NCI-H1417 treated with DMSO at 0.1 percent for 48 hours (cell line): ENCODE measurements at places on chromosomes 3 and 15.
A peak's percentile ranks its signal among the peaks of the same experiment; 100 is the strongest.

DNA sequence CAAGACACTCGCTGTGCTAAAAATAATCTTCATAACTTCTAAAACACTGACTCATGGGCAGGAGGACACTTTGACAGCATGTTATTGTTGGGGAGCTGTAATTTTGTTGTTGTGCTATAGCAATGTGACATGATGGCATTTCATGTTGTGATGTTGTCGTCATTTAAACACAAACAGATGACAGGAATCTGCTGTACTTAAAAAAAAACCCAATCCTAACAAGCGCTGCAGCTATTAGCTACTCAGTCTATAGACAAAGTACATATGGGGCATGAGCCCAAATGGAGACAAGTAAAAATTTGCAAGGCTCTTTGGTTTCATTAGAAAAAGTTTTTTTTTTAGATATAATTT, 828 bp upstream of the ATOSA start:
- no peak for DNase-seq

DNA sequence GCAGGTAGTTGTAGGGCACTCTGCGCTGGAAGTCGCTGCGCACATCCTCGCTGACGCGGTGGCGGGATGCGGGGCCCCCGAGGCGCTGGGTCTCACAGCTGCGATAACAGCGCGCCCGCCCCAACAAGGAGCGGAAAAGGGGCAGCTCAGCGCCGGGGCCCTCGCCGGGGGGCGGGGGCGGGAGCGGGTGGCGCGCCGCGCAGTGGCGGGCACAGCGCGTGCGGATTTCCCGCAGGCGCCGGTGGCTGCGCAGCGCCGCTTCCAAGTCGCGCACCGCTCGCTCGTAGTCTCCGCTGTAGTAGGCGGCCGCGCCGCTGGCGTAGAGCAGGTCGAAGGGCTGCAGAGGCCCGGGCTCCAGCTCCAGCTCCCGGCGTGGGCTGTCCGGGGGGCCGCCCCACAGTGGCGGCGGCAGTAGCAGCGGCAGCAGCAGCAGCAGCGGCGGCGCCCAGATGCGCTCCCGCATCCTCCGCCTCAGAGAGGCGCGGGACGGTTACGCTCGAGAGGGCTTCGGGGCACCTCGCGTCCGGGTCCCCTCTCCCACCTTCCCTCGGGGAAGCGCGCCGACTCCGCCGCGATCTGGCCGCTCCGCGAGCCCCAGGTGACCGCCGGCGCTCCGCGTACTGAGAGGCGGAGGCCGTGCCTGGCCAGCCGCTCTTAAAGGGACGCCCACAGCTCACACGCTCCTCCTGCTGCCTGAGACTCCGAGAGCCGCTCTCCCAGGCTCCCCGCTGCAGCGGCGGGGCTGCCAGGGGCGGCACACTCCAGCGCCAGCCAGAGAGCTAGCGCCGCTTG, at the start of gene P3H2:
Gene P3H2, minus strand, starts transcription at position 629 of the 792 bp plus-strand sequence. Its CDS starts 166 bp downstream, at position 463.
- DNase-seq: peak; percentile 30

DNA sequence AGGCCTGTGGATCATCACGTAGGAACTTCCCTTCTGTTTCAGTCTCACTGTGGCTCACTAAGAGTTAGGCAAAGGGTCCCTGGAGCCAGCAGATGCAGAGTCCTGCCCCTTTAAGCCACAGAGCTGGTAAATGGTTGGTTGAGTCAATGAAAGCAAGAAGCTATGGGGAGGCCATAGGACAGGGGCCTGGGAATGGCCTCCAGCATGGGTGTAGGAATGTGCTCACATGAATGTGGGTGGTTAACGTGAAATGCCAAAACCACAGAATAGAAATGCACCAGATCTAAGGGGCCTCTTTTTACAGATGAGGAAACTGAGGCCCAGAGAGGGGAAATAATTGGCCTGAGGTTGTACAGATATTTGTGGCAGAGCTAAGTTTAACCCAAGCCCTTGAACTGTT, 150.3 kb downstream of the TLE3 start:
- DNase-seq: no peak

DNA sequence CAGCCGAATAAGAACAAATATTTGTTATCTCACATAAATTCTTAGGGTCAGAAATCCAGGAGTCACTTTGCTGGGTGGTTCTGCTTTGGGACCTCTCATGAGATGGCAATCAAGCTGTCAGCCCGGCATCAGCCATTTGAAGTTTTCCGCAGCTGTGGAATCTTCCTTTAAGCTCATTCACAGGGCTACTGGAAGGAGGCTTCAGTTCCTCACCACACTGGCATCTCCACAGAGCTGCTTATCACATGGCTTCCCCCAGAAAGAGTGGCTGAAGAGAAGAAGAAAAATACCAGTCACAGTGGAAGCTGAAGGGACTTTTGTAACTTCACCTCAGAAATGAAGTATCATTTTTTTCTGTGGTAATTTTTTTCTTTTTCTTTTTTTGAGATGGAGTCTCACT, 267.7 kb downstream of the CHL1 start:
- no peak for DNase-seq

DNA sequence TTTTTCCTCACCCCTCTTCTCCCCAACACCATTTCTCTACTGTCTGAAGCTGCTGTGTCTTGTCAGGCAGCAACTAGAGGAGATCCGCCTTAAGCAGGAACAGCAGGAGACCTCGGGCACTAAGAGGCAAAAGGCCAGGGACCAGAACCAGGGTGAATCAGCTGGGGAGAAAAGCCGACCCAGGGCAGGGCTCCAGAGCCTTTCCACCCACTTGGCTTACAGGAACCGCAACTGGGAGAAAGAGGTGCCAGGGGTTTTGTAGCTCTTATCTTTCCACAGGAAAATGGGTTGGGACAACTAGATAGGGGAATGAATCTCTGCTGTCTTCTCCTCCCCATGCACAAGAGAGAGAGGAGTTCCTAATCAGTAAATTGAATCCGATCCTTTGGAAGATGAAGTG, 3.0 kb upstream of the NGRN start:
- no peak for DNase-seq

DNA sequence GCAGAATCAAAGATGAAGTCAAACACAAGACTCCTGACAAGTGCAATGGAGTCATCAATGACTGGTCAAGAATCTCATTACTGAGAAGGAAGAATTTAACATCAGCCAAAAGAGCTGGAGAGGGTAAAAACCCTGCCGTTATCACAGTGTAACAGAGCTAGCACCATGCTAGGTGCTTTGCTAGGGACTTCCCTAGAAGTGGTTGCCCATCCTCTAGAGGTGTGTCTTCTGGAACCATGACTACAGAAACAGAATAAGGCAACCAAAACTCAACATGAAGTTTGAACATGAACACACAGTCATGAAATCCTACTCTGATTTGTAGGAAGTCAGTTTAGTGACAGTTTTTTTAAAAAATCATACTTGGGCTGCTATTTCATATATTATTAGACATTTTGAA, 9.5 kb downstream of the ACAD11 start:
- DNase-seq: no peak

- DNase-seq: no peak
These were observed 349.3 kb upstream of the SOX2 start for GRCh38 chr3:181362378-181362777.
